ENCODE measurements at places on chromosomes 13 and 19. TPM values are rescaled to one million over a fixed set of nuclear protein-coding genes. Genes with fewer than 3 reads are reported as not detected.

ZNF729 gene
- not detected for total RNA-seq

CEACAM16 gene
- total RNA-seq: under 0.01 TPM

ZNF225 gene
- 6.8 TPM for total RNA-seq

KL gene
- not detected for total RNA-seq

DNA sequence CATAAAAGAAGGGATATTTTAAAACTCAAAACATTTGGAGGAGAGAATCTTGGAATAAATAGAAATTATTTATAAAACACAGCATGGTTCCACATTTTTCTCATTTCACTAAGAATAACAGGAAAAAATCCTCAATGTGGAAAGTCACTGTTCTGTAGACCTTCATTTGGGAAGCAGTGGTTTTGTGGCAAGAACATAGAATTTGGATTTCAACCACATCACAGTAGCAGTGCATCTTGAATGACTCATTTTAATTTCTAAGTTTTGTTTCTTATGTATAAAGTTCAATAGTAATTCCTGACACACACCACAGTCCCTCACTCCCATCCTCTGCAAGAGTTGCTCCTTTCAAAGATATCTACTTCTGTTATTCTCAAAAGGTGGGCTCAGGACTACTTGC lies 264.0 kb downstream of the ENOX1 start:
- DNase-seq: no peak

- no peak for DNase-seq
Measured at GRCh38 chr19:31532034-31532433, 182.8 kb upstream of the TSHZ3 start.

DNA sequence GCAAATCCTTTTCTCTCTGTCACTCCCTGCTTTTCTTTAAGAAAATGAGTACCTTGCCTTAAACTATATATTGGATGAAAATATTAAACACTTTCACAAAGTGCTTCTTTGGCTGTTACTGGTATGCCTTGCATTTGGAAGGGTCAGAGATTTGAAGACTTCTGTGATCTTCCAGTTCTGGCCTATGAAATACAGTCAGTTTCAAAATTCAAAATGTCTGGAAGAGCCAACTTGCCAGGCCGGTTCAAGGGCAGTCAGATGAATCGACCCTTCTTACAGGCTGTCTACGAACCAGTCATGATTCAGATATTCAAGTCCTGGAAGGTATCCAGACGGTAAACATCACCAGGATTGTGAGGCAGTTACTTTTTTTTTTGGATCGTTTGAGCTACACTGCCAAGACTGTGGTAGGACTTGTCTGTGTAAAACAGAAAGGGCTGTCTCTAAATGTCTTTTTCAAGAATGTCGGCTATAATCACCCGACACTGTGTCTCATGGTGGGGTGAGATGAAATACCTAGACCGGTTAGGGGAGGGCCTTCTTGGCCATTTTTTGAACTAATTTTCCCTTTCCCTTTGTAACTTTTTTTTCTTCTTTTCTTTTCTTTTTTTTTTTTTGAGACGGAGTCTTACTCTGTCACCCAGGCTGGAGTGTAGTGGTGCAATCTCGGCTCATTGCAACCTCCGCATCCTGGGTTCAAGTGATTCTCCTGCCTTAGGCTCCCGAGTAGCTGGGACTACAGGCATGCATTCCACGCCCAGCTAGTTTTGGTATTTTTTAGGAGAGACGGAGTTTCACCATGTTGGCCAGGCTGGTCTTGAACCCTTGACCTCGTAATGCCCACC lies 11.2 kb downstream of the ACTN4 start:
- peak; percentile 93 for DNase-seq

- peak; percentile 76 for DNase-seq
Measured at GRCh38 chr19:16590876-16591802, 18.9 kb upstream of the SLC35E1 start.

DNA sequence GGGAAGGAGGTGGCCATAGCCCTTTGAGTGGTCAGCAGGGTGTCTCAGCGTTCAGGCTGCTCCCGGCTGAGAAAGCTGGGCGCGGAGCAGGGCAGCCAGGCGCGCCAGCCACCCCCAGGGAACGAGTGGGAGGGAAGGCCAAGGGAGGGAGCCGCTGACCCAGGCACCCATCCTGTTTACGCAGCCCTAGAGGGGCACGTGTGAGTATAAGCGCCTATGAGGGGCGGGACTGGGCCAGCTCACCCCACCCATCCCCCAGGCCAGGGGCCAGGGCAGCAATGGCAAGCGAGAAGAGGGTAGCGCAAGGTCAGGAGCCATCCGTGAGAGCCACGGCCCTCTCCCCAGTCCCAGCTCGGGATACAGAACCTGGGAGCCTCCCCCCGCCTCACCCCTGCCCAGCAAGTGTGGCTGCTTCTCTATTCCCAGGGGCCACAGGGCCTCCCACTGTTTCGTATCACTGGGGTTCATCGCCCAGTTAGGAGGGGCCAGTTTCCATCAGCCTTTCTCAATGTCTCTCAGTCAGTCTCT lies 897 bp upstream of the DMKN start:
- DNase-seq: peak; percentile 93

GRCh38 chr13:26934096-26934495 lies 173.5 kb upstream of the GPR12 start:
- no peak for DNase-seq

DNA sequence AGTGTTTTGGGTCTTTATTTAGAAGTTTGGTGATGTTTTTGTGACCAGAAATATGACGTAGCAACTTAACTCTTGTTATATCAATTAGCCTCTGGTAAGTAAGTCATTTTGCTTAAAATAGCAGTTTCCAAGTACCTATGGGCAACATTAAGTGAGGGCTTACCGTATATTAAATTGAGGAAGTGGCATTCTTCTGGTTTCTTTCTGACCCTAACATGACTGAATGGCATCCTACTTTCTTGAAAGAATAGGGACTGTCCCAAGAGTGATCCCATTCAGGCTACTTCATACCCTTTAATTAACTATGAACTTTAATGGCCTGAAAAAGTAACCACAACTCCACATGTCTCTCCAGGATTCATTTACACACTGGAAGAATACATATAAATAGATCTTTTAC lies 106.6 kb downstream of the MZT1 start:
- DNase-seq: no peak

DNA sequence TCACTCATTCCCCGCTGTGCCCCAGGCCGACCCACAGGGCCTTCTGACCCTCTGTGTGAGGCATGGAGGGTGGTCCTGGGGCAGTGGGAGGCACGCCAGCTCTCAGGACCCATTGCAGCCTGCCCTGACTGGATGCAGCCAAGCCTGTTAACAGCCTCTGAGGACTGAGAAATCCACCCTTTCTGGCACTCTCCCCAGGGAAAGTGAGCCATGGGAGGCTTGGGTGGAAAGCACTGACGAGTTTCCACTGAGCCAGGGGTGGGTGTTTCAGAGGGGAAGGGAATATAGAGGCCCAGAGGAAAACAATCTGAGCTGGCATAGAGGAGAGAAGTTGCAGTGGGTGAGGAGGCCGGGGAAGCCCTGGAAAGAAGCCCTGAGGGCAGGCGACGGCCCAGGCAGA lies 30.6 kb upstream of the SLC7A10 start:
- no peak for DNase-seq

GRCh38 chr19:38107129-38107528 lies 116.9 kb downstream of the DPF1 start:
- no peak for DNase-seq

GRCh38 chr13:71359641-71360040 lies 507.4 kb downstream of the DACH1 start:
- DNase-seq: no peak

DNA sequence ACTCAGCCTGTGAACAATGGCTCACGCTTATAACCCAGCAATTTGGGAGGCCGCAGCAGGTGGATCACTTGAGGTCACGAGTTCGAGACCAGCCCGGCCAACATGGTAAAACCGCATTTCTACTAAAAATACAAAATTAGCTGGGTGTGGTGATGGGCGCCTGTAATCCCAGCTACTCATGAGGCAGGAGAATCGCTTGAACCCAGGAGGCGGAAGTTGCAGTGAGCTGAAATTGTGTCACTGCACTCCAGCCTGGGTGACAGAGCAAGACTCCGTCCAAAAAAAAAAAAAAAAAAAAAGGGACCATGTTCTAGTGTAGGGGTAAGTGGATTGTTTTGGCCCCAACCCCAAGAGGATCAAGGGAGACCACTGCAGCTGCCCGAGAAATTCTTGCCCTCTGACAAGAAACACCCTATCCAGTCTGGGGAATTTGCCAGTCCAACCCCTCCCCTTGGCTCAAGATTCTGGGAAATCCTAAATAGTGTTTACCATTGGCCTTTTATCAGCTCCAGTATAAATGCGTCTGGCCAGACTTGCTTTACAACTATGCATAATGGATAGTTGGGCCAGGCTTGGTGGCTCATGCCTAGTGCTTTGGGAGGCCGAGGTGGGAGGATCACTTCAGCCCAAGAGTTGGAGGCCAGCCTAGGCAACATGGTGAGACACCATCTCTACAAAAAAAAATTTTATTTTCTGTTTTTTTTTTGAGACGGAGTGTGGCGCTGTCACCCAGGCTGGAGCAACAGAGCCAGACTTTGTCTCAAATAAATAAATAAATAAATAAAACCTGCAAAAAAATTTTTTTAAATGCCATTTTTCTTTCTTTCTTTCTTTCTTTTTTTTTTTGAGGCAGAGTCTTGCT lies 5.1 kb upstream of the DHDH start:
- peak; percentile 83 for DNase-seq

GRCh38 chr13:99376132-99376531 lies 68.9 kb upstream of the GPR183 start:
- no peak for DNase-seq

DNA sequence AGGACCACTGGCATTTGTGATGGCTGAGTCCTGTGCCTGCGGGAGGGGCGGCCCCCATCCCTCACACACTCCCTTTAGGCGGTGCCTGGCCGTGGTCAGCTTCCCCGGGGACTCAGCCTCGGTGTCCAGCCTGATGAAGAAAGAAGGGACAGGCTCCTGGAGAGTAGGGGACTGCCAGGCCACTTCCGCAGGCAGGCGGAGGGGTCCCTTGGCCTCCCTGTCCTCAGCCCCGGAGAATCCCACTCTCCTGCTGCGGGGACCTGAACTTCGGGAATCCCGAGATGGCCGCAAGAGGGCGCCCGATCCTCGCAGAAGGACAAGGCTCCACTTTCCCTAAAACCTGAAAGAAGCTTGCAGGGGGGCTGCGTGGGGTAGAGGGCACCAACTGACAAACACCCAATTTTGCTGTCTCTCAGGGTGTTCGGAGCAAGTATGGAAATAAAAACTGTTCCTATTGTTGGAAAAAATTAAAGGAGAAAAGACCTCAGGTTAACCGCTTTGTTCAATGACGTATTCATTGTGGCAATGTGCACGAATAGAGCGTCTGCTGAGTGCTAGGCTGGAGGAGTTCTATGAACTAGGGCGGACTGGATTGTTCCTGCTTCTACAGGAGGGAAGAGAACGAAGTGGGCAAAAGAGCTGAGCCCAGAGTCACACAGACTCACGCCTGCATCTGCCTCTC lies 297.3 kb downstream of the ZNF536 start:
- DNase-seq: peak; percentile 89

GRCh38 chr13:79870766-79871165 lies 389.8 kb downstream of the NDFIP2 start:
- DNase-seq: no peak

- DNase-seq: peak; percentile 61
Measured at GRCh38 chr19:36258028-36258875, 43.3 kb downstream of the ZNF146 start.

- peak; percentile 88 for DNase-seq
Measured at GRCh38 chr13:99926014-99926731, 45.4 kb downstream of the ZIC5 start.

- DNase-seq: peak; percentile 27
Measured at GRCh38 chr19:17599780-17600179, 44.3 kb downstream of the COLGALT1 start.
